ENCODE measurements at places on chromosomes 11 and 22.

- no peak for DNase-seq
Measured at GRCh38 chr22:20159076-20159475, 8.2 kb upstream of the CCDC188 start.

GRCh38 chr11:65378928-65379638, 3.4 kb downstream of the SLC25A45 start:
- no peak for DNase-seq

DNA sequence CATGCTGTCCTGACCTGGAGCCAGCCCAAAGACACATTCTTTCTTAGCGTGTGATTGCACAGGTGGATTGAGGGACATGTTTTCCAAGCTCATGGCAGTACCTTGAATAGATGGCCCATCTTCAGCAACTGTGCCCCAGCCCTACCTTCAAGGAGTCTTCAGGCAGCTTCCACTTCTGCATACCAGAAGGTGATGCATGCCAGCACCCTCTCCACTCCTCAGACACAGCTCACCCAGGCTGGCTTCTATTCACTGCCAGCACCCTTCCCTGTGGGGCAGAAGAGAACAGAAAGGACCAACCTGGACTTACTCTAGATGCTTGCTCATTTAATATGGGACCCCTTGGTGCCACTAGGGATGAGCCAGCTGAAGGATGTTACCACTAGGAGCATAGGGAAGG, 466.4 kb upstream of the ISX start:
- no peak for DNase-seq

- DNase-seq, result no peak
Measured at GRCh38 chr11:27317751-27318150, 45.3 kb downstream of the CCDC34 start.

DNA sequence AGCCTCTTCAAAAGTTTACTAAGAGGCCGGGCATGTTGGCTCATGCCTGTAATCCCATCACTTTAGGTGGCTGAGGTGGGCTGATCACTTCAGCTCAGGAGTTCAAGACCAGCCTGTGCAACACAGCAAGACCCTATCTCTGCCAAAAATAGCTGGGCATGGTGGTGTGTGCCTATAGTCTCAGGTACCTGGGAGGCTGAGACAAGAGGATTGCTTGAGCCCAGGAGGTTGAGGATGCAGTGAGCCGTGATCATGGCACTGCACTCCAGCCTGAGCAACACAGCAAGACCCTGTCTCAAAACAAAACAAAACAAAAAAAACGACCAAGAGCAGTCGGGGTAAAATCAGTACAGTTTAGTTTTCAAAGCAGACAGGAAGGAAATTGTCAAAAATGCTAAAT, 4.7 kb upstream of the ADSL start:
- DNase-seq, result no peak

GRCh38 chr11:106384429-106384828, 307.0 kb downstream of the AASDHPPT start:
- DNase-seq, result no peak

- no peak for DNase-seq
Measured at GRCh38 chr11:83471831-83472727, 185.9 kb upstream of the CCDC90B start.

GRCh38 chr22:32723643-32724042, 77.9 kb upstream of the TIMP3 start:
- no peak for DNase-seq

DNA sequence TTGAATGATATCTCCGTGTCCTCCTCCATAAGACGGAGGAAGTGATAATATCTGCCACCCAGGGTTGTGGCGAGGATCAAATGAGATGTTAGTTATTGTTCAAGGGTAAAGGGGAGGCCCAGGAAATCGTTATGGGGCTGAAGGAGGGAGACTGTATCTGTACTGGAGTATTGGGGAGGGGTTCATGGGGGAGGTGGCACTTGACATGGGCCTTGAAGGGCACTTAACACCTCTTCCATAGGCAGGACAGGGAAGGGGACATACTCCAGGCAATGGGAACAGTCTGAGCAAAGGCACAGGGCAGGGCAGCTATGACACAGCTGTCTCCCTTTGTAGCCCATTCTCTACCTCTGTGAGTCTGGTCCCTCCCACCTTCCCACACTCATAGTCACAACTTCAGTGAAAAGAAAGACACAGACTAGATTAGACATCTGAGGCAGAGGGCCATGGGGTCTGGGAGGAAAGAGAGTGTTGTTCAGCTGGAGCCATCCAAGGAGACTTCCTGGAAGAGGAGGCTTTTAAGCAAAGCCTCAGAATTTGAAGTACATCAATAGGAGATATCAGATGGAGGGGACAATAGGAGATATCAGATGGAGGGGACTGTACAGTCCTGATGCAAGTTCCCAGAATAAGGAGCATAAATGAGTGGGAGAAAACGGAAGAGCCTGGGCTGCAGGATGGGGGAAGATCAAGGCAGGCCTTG, 15.8 kb upstream of the DGKZ start:
- DNase-seq, result no peak

GRCh38 chr22:44988671-44989070, 21.1 kb downstream of the PHF21B start:
- DNase-seq, result no peak

DNA sequence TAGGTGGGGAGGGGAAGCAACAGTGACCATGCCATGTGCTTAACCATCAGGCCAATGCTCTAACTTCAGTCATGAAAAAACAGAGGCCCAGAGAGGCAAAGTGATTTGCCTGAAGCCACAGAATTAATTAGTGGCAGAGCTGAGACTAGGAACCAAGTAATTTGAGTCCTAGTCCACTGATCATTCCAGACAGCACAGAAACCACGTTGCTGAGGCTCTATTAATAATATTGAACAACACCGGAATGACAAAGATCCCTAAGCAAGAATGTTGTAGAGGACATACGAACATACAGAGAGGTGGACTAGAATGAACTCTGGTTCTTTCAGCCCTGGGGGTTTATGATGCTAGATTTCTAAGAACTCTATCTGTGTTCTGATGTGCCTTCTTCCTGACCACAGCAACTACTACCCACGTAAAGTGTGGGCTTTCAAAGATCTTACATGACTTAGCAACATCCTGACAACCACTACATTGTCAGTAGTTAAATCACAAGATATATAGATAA, 92.3 kb downstream of the GAB2 start:
- DNase-seq, result no peak

DNA sequence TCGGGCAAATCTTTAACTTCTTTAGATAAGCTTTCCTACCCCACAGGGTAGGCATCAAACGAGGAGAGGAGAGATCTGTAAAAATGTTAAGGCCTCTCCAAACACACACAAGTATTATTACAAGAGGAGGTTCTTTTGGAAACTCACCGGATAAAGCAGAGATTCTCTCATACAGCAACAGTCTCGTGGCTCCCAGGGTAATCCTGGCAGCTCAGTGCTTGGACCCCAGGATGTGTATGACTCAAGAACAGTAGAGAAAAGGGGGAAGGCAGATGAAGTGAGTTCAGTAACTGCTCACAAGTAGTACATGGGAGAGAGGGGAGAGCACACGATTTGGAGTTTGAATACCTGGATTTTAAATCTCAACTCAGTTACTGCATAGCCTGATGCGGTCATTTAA, 120.9 kb downstream of the FEZ1 start:
- no peak for DNase-seq

GRCh38 chr11:10573556-10573955, 5.1 kb upstream of the LYVE1 start:
- no peak for DNase-seq

- no peak for DNase-seq
Measured at GRCh38 chr11:112156956-112157766, 6.7 kb downstream of the IL18 start.

GRCh38 chr22:19974268-19974861, 32.7 kb upstream of the TXNRD2 start:
- DNase-seq, result peak; percentile 33

GRCh38 chr22:25364736-25365241, 145.3 kb downstream of the CRYBB2 start:
- no peak for DNase-seq

DNA sequence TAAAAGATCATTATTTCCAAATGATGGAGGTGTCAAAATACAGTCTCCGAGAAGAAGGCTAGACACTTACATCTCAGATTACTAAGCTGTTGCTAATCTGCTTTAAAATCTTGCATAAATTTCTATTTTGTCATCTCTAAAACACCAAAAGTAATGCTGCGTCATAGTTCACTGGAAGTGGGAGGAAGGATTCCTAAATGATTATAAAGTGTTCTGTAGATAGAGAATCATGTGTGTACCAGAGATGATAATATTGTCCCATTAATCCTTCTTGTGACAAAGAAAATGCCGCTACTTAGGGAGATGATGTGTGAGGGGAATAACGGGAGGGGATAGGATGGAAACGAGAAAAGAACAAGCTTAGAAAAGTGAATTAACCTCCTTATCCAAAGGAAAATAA, 268.6 kb downstream of the JRKL start:
- DNase-seq, result no peak

GRCh38 chr11:75264971-75265370, 24.4 kb downstream of the TPBGL start:
- no peak for DNase-seq

Data from hypothalamus (tissue), 51 donors.